ENCODE measurements at places on chromosomes 6 and 20.

DNA sequence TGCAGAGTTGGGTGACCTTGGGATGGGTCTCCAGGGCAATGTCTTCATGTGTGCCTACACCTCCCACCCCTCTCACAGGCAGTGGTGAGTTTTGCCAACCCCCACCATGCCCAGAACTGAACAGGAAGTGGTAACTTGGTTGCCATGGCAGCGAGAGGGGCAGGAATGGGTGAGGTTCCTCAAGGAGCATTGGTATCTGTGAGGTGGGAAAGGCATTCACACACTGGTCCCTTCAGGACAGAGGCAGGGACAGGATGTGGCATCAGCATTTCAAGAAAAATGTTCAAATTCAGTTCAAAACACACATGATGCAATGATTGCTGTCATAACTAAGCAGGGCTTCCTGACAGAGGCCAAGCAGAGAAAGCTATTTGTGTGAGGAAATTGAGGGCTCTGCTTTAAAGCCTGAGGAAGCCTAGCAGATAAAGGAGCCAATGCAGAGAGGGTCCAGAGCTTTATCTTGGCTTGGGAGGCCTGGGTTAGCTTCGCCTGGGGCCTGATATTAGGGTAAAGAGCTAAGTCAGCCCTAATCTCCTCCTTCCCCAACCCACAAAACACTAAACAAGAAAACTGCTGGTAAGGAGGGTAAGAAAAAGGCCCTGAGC is 551 bp downstream of the TREML2 start:
- peak; percentile 98 for DNase-seq

- DNase-seq = no peak
Observed at GRCh38 chr6:144478483-144478882, 193.3 kb downstream of the UTRN start.

GRCh38 chr6:116159782-116160524 is 34.0 kb upstream of the COL10A1 start:
- no peak for DNase-seq

DNA sequence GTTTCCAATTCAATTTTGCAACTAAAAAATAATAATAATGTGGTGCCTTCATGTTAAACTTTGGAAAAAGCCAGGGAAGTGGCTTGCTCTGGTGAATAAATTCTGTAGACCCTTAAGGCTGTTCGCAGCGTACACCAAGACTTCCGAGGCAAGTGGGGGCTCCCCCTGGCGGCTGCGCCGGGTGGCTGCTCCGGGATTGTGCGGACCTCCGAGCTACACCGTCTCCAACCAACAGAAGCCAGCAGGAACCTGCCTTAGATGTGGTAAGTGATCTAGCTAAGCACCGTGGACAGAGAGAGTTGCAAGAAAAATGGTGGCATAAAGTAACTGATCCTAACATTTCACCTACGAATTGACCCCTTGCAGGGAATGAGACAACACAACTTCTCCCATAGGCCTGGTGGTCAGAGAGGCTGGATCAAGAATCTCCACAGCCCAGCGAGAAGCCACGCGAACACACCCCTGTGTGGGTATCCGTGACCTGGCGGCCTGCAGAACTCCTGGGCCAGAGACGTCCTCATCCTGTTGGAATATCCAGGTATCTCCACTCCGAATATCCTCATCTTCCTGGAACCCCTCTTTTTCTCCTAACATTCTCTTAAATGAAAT is 69.6 kb downstream of the TBXT start:
- DNase-seq = peak; percentile 22

DNA sequence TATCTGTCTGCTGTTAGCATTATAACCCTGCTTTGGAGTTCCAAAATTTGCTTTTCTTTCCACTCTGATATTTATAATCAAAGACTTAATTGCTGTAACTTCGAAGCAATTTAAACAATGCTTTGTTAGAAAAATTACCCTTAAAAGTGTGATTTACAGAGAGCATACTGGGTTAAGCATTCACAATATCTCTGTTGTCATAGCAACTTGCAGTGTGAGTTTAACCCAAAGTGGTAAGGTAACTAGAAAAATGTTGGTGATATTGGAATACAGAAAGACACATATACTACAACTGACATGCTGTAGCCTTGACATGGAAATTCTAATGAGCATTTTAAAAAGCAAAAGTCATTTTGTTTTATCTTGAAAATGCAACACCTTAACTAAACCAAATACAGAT is 70.4 kb upstream of the SMLR1 start:
- DNase-seq = no peak

DNA sequence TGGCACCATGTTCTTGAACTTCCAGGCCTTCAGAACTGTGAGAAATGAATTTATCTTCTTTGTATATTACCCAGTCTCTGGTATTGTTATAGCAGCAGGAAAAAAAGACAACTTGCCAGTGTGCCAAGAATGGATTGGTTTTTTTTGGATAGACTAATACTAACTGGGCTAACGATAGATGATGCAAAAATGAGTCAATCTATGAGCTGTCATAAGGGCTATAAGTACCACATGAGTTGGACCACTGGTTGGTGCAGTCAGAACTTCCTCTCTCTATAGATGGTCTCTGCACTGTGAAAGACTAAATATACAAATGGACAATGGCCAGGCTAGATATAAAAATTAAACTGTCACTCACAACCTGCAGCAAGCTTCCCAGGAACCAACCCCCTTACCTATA is 87.6 kb upstream of the COL21A1 start:
- DNase-seq = no peak

DNA sequence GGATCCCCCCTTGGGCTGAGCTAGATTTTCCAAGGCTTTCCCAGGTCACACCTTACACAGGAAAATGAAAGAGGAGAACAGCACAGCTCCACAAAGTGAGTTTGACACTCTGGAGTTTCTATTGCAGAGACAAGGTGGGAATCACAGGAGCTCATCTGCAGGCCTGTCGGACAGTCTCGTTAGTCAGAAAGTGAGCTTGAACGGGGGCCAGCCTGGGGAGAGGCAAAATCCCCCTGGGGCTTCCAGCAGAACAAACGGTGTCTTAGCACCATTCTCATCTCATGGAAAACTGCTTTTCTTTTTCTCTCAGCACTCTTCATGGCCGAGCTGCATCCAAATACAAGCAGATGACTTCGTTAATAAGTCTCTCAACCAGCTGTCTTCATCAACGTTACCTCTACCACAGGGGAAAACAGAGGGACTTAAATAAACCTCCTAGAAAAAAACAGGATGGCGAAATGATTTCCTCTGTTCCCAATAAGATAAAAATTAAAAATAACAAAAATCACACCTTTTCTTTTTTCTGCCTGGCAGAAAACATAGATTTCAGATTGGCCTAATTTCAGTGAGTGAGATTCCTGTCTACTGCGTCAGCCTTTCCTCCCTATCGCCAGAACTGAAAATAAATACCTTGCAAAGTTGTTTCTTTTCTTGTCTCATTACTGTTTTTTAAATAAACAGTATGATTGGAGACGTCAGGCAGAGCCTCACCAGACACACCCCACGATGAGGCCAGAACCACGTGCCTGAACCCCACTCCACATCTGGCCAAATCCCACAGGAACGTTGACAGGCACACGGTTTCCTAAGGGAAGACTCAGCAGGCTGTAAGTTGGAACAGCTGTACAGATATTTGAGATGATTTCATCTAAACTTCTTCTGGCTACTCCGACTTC is 219.0 kb downstream of the TTLL2 start:
- no peak for DNase-seq

GRCh38 chr6:122315842-122316241 is 83.6 kb upstream of the HSF2 start:
- DNase-seq = no peak

- DNase-seq = peak; percentile 77
Observed at GRCh38 chr6:93040375-93040774, 379.0 kb downstream of the EPHA7 start.

DNA sequence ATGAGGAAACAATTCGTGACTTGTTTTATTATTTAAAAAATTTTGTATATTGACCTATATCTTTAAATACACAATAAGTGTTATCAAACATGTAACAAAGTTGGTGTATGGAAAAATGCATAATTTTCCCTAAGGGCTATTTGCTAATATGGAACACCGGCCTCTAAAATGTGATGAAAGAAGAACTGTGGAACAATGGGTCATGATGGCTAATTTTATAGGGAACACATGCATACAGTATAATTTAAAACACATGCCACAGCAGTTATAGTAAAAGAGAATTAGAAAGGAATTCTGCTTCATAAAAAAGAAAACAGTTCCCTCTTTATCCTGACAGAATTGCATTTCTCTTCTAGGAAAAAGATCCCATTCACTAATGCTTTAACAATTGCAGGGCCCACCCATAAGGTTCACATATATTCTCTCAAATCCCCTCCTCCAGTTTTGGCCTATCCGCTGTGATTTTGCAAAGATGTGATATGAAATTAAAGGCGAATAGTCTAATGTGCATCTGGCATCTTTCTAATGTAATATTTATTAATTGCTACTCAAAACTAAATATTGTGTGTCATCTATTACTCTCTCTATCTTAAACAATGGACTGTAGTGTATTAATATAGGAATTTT is 628.1 kb upstream of the CITED2 start:
- no peak for DNase-seq

DNA sequence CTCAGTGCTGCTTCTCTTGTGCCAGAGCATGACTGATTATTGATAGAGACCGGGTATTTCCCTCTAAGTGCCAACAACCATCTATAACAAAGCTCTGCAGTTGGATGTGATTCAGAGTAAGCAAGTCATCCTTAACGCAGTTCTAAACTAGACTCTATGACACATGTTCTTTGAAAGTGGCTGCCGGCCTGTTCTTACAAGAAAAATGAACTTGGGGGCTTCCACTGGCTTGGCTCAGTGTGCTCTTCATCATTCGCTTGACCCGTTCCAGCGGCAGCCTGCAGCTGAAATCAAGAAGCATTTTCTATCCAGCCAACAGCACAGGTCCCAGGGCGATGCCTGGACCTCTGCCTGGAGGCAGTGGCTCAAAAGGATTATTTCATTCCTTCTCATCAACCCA is 29.8 kb downstream of the GFOD1 start:
- no peak for DNase-seq

DNA sequence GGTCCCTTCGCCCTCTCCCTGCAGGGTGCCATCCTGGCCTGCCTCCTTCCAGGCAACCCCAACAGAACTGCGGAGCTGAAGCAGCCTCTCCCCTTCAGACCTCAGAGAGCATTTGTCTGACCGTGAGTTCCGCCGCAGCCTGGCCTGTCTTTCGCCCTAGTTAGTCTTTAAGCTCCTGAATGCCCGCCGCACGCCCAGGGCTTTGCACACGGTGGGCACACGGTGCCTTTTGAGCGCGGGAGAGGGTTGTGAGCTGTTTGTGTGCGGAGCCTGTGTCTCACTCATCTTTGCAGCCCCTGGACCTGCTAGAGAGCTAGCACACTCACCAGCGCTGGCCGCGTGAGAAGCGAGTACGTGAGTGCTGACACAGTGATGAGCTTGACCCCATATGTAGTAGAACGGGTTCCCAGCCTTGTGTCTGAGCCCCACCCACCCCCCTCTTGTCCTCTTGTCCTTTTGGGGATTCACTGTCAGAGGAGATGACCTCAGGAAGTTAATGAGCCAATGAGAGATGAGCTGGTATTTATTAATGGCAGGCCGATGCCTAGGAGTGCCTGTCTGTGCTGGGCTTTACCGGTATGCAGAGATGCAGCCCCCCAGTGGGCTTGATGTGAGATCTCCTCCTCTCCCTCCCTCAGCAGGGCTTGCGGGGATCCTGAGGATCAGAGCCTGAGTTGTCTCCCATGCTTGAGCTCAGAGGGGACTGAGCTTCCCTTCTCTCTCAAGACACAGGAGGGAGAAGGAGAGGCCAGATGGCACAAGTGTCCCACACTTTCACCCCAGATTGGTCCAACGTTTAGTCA is 249.2 kb downstream of the FARS2 start:
- no peak for DNase-seq

DNA sequence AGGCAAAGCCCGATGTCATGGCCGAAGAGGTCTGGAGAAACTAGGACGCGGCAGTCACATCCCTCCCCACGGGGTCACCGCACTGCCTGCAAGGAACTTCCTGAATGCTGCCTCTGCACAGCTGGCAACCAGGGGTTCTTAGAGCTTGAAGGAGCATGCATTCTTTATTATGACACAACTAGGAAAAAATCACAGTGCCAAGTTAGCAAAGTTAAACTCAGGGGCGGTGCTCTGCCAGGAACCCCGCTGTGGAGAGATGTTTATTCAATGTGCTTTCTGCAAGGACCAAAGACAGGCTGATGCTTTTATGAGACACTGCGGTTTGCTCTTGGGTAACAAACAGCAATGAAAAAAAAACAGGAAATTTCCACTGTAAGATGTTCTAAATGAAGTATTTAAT is 287.3 kb upstream of the FOXQ1 start:
- no peak for DNase-seq

DNA sequence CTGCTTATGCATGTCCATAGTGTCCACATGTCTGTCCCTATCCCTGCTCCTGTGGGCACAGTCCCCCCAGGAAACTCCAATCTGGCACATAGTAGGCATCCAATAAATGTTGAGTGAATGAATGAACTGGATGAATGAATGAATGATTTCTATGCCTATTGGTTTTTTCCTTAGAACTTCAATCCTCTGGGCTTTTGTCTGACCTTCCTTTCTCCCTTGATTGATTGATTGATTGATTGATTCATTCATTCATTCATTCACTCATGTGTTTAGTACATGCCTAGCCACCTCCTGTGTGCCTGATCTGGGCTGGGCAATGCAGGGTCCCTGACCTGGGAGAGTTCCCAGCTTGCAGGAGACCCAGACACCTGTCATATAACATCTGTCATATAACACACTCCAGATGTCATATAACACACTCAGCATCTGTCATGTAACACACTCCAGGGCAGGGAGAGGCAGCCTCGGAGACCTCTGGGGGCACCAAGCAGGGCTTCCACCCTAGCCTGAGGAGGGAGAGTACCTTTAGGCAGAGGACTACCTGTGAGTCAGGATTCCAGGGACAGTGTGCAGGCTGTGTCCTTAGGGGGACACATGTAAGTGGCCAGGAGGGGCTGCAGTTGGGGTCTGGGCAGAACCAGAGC is 17.9 kb downstream of the VSTM2L start:
- DNase-seq = no peak

GRCh38 chr6:137415834-137416190 is 78.4 kb downstream of the OLIG3 start:
- DNase-seq = no peak

DNA sequence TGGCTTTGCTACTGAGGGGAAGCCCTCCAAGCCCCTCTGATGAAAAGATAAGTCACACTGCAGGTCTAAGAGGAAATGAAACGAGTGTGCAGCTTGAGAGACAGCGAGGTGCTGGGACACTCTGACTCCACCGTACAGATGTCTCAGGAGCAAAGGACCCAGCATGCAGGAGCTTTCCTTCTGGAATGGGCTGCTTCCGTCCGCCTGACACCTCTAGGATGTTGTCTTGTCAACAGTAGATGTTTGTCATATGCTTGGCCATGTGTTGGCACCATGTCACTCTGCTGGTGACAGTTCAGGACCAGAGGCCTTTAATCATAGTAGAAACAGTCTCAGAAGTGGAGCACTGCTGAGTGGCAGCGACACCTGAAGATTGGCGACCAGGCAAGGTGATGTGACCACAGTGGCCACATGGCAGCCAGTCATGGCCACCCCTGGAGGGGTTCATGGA is 46.7 kb downstream of the SLC24A3 start:
- no peak for DNase-seq

GRCh38 chr6:5248302-5249098 is 12.2 kb downstream of the LYRM4 start:
- no peak for DNase-seq
